ENCODE measurements at places on chromosomes 13 and 19. TPM values are rescaled to one million over a fixed set of nuclear protein-coding genes. Genes with fewer than 3 reads are reported as not detected.

Gene SIGLEC14
- total RNA-seq, result 0.21 TPM

Gene MCEMP1
- total RNA-seq, result not detected

Gene ZSCAN1
- total RNA-seq, result not detected

Gene SAMD4B
- total RNA-seq, result 36.4 TPM

Gene C13orf42
- not detected for total RNA-seq

Gene LYL1
- total RNA-seq, result 4.2 TPM

Gene TNFRSF19
- 34.4 TPM for total RNA-seq

- peak; percentile 44 for DNase-seq
These were observed 46.4 kb downstream of the CELF5 start for GRCh38 chr19:3270902-3271301.

DNA sequence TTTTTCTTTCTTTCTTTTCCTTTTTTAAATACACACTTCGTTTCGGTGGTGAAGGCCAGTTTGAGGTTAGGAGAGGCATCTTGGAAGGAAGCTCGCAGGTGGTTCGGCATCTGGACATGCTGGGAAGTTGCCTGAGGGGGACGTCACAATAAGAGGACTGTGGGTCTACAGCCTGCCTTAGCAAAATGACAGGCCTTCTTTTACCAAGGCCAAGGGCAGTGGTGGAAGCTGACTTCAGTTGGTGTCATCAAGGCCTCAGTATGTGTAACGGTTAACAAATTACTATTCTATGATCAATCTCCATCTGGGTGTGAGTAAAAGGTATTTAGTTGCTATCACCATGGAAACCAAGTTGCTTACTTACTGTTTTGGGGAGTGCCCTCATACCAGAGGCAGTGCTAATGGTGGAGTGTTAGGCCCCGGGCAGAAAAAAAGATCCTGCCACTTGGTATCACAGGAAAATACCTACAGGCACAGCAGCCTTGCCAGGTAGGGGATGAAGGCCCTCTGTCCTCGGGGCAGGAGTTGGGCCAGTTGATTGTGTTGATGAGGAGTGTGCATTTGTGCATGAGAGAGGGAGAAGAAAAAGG lies 10.3 kb downstream of the ACTN4 start:
- DNase-seq, result peak; percentile 44

DNA sequence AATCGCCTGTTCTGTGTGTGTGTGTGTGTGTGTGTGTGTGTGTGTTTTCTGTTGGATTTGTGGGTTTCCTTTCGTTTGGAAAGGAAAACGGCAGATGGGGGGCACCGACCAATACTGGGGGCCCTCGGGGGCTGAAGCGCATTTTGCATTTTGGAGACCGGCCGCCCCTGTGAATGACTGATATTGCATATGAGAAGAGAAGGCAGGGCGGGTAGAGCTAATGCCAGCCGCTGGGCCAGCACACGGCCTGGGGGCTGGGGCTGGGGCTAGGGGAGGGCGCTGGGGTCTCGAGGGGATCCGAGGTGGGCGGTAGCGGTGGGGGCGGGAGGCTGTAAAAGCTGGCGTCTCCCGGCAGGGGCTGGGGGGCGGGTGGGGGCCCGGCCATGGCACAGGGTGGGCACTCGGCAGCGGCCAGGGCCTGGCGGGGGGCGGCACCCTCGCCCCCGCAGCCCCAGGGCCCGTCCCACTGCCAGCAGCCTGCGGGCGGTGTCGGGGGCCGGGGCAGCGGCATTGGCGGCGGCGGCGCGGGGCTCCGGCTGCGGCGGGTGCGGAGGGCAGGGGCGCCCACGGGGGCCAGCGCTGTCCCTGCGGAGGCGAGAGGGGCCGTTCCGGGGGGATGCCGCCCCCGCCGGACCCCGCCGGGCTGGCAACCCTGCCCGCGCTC lies 11.2 kb downstream of the ANO8 start:
- no peak for DNase-seq

DNA sequence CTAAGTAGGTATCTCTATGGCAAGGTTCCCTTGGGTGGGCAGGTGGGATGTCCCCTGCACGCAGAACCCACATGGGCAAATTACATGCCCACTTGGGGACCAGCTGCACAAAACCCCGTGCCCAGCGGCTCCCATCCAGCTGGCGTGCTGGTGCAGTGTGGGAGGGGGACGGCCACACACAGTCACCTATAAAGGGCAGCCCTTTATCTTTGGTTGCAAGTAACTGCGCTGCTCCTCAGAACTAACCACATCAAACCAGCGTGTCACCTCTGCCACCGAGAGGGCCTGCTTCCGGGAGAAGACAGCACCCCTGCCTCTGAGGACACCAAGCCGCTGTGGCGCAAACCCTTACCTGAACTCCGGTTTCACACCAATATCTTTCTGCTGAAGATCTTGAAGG lies 32.2 kb downstream of the ANKRD27 start:
- no peak for DNase-seq

DNA sequence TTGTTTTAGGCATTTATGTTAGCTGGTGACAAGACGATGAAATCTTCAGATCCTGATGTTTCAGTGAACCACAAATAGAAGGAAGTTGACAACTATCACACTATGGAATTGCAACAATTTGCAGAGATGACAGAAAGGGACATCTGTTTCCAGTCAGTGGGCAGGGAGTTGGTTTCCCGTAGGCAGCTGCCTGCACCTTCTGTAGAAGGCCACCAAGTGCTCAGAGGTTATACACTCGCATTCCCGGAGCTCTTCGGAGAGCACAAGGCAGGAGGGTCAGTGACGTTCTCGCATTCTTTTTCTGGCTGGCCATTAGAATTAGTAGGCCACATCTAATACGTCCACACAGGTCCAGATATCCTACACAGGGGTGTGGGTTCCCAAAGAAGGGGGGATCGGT lies 129.4 kb downstream of the SHISA2 start:
- peak; percentile 84 for DNase-seq

DNA sequence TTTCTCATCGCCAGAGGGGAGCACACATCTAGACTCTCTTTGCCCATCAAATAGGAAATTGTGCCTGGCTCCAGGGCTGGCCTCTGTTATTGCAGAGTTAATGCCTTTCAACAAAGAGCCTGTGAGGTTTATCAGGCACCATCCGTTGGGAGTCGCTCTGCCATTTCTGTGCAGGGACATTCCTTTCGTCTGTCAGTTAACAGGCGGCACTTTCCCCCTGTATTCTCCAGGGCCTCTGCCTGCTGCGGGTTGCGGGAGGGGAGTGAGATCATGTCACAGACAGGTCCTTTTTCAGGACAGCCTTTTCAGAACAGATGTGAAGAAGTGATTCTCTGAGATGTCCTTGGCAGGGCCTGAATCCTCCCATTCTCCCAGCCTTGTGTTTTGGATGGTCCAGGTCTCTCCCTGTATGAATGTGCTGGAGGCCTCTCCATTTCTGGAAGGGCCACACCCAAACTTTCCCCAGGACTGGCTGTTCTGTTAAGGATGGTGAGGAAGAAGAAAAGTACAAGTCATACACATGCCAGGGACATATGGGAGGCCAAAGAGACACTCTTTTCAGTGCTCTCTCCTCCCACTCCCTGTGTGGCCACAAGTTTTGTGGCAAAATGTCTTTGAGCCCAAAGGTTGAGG lies 14.9 kb downstream of the SERP2 start:
- peak; percentile 29 for DNase-seq

- peak; percentile 99 for DNase-seq
These were observed 2.2 kb downstream of the HIF3A start for GRCh38 chr19:46299004-46299509.

DNA sequence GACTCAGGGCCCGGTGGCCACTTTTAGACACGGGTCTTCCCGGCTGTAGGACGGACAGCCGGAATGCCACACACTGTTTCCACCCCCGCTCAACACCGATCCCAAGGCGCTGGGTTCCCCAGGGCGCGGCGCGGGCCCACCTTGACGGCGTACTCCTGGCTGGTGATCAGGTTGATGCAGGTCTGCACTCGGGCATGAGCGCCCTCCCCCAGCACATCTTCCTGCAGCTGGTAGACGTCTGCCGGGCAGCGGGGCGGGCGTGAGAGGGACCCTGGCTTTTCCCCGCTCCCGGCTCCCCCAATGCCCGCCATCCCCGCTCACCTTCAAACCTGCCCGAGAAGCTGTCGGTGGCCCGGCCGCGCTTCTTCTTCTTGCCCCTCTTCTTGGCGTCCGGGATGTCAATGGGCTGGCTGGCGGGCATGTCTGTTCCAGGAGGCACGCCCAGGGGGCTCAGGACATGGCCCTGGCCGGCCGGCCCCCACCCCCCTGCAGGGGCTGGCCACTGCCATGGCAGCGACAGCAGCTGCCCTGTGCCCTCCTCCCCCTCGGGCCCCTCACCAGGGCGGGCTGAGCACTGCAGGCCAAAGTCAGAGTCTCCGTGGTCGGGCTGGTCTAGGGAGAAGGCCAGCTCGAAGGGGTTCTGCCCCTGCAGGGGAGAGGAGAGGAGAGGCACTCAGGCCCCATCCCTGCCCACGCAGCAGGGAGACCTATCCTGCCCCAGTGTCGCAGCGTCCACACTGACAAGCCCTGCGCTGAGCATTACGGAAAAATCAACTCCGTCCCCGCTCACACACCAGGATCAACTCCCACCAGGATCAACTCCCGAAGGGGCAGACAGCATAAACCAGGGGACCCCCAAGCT lies 4.8 kb downstream of the MKNK2 start:
- DNase-seq, result no peak

- no peak for DNase-seq
These were observed 46.3 kb downstream of the SIPA1L3 start for GRCh38 chr19:37953171-37953917.

- DNase-seq, result no peak
These were observed 12.3 kb downstream of the KCNN4 start for GRCh38 chr19:43768273-43769050.

DNA sequence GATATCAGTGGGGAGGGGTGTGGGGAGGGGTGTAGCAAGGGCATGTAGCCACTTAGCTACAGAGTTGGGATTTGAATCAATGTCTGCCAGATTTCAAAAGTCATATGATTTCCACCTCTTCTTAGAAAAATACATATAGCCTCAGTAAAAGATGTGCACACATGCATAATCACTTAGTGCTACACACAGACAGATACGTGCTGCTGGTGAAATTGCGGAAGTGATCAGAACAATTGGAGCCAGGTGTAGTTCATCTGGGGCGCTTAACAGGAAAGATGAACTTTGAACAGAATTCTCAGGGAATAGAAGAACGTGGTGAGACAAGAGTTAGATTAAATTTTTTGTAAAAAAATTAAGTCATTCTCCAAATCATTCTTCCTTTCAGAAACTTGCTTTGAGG lies 333.1 kb downstream of the KCNRG start:
- DNase-seq, result no peak

- DNase-seq, result no peak
These were observed 11.6 kb downstream of the ZNF160 start for GRCh38 chr19:53091413-53092254.

DNA sequence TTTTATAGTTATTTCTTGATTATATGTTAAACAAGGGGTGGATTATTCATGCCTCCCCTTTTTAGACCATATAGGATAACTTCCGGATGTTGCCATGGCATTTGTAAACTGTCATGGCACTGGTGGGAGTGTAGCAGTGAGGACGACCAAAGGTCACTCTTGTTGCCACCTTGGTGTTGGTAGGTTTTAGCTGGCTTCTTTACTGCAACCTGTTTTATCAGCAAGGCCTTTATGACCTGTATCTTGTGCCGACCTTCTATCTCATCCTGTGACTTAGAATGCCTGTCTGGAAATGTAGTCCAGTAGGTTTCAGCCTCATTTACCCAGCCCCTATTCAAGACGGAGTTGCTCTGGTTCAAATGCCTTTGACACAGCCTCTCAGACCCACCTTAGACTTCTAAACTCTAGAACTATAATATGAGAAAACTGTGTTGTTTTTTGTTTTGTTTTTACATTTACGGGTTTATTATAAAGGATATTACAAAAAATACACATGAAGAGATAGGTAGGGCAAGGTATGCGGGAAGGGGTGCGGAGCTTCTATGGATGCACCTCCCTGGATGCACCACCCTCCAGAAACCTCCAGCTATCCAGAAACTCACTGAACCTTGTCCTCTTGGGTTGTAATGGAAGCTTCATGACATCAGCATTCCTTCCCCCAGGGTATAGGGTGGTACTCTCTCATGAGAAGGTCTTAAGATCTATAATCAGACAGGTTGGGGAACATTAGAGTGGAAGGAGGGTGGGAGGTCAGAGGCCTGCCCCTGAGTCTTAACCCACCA lies 15.8 kb upstream of the SPRYD7 start:
- no peak for DNase-seq

DNA sequence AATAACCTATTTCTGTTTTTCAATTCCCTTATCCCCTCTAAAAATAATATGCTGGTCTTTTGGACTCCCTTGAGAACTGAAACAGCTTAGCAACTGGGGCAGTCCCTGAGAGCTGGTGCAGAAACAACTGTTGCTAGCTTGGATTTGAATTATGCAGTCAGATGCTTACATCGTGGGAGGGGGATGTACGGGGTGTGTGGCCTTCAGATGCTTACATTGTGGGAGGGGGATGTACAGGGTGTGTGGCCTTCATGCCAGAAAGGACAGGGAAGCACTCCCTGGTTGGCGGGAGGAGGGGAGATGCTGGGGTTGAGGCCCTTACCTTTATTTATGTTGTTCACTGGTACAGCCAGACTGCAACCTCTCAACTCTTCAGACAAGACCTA lies 25.6 kb downstream of the LRCH1 start:
- no peak for DNase-seq

DNA sequence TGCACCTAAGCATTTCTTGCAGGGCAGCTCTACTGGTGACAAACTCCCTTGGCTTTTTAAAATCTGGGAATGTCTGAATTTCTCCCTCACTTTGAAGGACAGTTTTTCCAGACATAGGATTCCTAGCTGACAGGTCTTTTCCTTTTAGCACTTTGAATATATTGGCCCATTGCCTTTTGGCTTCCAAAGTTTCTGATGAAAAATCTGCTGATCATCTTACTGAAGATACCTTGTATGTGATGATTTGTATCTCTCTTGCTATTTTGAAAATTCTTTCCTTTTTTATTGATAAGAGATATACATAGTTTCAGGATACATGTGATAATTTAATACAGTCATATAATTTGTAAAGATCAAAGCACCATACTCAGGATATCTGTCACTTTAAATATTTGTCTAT lies 211.1 kb downstream of the ZIC5 start:
- no peak for DNase-seq

- no peak for DNase-seq
These were observed 3.5 kb upstream of the SBNO2 start for GRCh38 chr19:1177322-1178114.

DNA sequence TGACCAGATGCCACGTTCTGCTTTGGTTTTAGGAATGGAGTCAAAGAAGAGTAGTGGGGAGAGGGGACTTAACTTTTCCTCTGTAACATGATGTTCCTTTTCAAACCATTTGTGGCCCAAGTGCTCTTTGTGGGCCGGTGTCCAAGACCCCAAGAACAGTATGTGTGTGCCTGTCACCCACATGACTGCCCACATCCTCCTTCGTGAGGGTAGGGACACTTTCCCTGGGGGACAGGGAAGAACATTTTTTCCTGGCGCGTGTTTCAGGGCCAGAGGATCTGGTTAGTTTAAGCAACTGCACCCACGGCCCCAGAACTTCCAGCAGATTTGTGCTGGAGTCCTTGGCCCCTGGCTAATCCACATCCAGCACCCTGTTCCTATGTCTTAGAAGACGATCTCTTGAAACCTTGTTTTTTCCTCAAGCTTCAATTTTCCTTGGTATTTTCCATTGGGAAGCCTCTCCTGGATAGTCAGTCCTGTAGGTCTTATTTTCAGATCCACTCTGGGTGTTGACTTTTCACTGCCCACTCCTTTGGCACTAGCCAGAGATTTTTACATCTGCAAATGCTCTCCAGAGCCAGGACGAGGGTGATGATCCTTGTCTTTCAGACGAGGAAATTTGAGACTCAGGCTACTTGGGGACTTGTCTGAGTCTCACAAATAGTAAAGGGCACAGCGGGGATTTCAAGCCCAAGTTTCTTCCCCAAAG lies 10.8 kb upstream of the CCDC97 start:
- peak; percentile 46 for DNase-seq
